CD4-positive, alpha-beta T cell (primary cell): ENCODE measurements at places on chromosomes 3 and 15. TPM values are rescaled to one million over a fixed set of nuclear protein-coding genes. Genes with fewer than 3 reads are reported as not detected.
A peak's percentile ranks its signal among the peaks of the same experiment; 100 is the strongest.

- peaks cover 4% of the 10 kb centered on the region for H3K27me3 ChIP-seq
- H3K4me3 ChIP-seq: no peak overlapping the region
- no peak for DNase-seq
- no peaks in the 10 kb centered on the region for H3K36me3 ChIP-seq
- no peaks in the 10 kb centered on the region for H3K4me1 ChIP-seq
- H3K27ac ChIP-seq: no peak overlapping the region
Measured at GRCh38 chr3:159844801-159845261, 143.8 kb upstream of the IL12A start.

GRCh38 chr3:71621825-71622537 lies 38.5 kb upstream of the FOXP1 start:
- no peak overlapping the region for H3K4me3 ChIP-seq
- no peaks in the 10 kb centered on the region for H3K36me3 ChIP-seq
- no peak for DNase-seq
- H3K27ac ChIP-seq: no peak overlapping the region
- no peaks in the 10 kb centered on the region for H3K4me1 ChIP-seq

DNA sequence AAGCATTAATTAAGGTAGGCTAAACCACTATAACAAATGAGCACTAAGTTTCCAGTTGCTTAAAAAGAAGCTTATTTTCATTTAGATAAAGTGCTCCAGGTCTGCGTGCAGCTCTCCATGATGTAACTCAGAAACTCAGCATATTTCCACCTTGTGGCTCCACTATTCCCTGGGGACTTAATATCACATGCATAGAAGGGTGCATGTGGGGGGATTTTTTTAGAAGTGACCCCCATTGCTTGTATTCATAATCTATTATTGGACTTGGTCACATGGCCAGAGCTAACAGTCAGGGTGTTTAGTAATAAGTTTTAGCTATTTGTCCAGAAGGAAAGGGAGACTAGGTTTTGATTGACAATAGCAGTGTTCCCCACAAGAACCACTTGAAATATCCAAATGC lies 86.8 kb downstream of the TMCO5A start:
- H3K36me3 ChIP-seq: no peaks in the 10 kb centered on the region
- H3K27me3 ChIP-seq: no peaks in the 10 kb centered on the region
- H3K4me3 ChIP-seq: no peak overlapping the region
- H3K4me1 ChIP-seq: no peaks in the 10 kb centered on the region

- H3K4me1 ChIP-seq: peaks cover 9% of the 10 kb centered on the region
- no peaks in the 10 kb centered on the region for H3K36me3 ChIP-seq
- H3K27me3 ChIP-seq: peaks cover 14% of the 10 kb centered on the region
- H3K4me3 ChIP-seq: peak overlapping the region; percentile 34
Measured at GRCh38 chr15:41585127-41586047, 26.4 kb downstream of the TYRO3 start.

GRCh38 chr3:41040256-41040655 lies 159.0 kb upstream of the CTNNB1 start:
- no peak overlapping the region for H3K4me3 ChIP-seq
- no peaks in the 10 kb centered on the region for H3K27me3 ChIP-seq
- no peaks in the 10 kb centered on the region for H3K4me1 ChIP-seq
- H3K36me3 ChIP-seq: no peaks in the 10 kb centered on the region
- H3K27ac ChIP-seq: no peak overlapping the region

DNA sequence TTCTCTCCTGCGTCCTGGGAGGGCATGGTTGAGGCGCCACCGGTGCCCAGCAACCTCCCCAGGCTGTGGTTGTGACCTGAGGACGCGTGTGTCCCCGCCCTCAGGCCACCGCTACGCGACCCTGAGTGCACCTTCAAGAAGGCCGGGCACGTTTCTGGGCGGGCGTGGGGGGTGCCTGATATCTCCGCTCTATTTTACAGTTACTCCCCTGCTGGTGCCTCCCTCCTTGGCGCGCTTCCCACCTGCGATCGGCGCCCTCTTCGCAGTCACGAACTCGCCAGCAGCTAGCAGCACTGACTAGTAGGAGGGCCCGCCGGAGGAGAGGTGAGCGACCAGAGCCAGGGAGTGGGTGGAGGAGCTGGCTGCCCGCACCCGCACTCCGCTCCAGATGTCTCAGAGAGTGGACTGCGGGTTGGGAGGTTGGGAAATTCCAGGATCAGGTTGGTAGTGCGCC lies 43.2 kb upstream of the POLG start:
- H3K36me3 ChIP-seq: no peaks in the 10 kb centered on the region
- H3K4me1 ChIP-seq: peaks cover 19% of the 10 kb centered on the region

Gene HACD2
- 12.1 TPM for total RNA-seq

Gene SSUH2
- not detected for total RNA-seq

Gene HES1
- 1.5 TPM for total RNA-seq
